ENCODE measurements at places on chromosomes 3 and 15.

- no peak for DNase-seq
Observed at GRCh38 chr3:107068980-107069379, 308.3 kb upstream of the CCDC54 start.

DNA sequence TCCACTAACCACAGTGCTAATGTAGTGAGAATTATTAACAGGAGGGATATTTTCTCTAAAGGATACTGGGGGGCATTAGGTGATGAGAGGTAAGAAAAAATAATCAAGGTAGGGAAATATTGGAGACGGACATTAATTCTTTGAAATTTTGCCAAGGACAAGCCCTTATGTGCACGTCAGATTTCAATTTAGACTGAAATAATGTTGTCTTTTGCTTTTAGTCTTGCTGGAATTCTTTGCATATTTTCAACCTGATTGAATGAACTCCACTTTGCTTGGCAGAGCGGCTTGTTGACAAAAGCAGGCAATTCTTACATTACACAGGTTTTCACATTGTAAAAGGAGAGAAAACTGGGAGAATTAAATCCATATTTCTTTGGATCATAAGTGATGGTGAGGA lies 25.0 kb upstream of the C3orf52 start:
- no peak for DNase-seq

DNA sequence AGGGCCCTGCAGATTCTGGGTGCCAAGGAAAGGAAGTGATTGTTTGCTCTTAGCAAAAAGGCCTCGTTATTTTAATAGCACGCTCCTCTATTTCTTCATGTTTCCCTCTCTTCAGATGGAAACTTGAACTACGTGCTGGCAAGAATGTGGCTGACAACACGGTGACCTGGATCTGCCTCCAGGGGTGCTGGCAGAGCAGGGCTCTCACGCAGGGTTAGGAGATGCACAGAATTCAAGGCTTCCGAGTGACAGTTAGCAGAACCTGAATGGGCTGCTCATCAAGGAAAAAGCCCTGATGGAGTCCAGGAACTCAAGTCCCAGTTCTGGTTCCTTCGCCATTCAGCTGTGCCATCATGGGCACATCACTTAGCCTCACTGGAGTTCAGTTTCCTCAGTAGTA lies 22.7 kb downstream of the CYP19A1 start:
- DNase-seq, result no peak

DNA sequence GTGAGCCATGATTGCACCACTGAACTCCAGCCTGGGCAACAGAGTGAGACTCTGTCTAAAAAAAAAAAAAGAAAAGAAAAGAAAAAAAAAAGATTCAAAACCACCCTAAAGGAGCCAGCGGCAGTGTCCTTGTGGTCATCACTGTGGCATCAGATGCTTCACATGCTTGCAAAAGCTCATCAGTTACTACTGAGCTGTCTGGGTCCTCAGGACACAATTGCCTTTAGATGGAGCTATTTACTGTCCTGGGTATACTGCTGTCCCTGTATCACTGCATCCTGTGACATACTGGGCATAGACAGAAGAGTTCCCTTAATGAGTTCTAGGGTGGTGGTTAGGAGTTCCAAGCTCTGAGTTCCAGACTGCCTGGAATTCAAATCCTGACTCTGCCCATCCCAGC lies 85.8 kb downstream of the LINGO1 start:
- no peak for DNase-seq

DNA sequence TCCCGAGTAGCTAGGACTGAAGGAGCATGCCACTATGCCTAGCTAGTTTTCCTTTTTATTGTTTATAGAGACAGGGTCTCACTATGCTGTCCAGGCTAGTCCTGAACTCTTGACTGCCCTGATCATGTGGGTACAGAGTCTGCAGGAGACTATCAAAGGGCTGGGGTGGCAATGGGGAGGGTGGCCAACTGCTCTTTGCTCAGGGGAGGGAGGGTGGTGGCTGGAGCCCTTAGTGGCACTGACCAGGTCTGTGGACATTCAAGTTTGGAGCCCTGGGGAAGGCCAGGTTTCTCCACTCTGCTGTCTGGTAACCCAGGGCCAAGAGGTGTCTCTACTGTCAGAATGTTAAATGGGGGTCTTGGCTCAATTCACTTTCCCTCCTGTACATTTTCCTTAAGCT lies 122.0 kb downstream of the SEC22A start:
- no peak for DNase-seq

DNA sequence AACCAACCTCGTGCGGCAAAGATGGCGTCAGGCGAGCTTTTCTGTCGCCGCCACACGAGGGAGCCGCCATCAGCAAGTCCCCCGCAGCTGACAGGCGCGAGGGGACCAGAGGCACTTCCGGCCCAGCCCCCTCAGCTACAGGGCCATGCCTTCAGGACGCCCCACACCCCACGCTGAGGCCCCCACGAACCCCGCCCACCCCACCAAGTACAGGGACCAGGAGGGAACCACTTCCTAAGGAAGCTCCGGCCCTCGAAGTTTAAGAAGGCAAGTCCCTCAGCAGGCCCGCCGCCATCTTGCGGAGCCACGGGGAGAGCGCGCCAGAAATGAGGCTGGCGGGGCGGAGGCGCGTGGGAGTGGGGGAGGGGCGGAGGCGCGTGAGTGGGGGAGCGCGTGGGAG lies 790 bp downstream of the DAZL start:
- DNase-seq, result no peak

DNA sequence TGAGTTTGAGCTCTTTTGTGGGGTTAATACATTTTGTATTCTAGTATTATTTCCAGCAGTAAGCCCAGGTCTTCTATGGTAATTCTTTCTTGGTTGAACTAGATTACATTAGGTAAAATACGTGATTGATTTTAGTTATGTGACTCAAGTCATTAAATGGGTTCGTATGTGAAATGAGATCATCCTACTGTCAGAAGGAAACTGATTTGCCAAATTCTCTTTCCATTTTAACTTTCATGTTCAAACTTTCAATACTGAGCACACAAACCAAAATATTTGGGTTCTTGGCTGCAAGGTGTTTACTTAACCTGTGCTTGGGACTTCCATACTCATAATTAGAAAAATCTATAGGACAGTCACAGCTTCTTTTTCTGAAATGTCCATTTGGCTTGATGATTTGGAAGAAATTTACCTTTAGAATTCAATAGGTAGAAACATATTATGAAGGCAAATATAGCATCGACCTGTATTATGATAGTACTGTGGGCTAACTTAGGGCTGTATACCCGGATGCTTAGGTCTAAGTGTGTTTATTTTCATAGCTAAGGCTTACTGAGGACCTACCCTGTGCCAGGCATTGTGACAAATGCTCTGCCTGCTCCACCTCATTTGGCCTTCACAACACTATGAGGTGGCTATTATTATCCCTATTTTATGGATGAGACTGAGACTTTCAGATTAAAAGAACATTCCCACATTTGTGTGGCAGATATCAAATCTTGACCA lies 631.8 kb upstream of the GRM7 start:
- no peak for DNase-seq

GRCh38 chr3:53187430-53187829 lies 26.4 kb downstream of the PRKCD start:
- no peak for DNase-seq

DNA sequence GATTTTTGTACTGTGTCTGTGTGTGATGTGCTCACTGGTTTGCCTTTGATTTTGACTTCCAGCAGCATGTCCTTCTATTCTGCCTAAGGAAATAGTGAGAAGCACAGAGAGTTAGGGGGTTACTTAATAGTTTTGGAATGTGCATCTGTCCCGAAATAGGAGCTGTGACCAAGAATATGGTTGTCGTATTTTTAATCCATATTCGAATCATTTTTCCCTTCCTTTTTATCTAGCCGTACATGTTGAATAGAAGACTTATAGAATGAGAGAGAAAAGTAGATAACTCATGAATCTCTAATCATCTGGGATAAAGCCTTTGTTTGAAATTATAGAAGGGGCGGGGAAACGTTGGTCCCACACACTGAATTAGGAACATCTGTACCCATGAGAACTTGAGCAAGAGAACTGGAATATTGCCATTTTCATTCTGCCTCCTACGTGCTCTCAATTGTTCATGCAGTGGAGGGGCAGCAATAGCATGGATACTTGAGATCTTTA lies 23.6 kb downstream of the CRTC3 start:
- no peak for DNase-seq

DNA sequence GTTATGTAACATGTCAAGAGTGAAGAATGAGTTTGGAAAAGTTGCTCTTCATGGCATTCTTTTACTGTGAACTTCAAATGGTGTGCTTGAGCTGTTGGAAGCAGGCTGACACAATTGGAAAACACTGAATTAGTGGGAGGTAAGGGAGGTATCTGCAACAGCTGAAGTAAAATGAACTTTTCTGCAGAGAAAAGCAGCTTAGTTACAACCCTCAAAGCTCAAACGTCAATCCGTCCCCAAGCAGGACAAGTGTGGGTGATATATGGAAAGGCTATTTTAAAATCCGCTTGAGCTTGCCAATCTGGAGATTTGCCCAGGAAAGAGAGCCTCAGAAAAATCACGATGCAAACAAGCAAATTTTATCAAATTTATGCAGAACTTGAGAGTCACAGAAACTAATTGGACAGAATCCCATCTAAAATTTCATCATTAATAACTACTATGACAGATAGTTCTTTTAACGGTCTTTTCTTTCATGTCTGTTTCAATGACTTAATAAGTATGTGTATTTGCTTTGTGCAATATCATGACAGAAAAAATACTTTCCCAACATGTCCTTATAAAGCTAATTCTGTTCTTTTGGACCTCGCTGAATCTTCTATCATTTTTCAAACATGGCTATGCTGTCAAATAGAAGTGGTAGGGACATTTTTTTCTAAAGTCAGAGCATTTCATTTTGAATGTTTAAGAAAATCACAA lies 266.6 kb upstream of the SLITRK3 start:
- DNase-seq, result no peak
